ENCODE measurements at places on chromosomes 4 and X.

- DNase-seq, result no peak
These were observed 27.3 kb upstream of the CHRNA9 start for GRCh38 chr4:40307627-40308497.

DNA sequence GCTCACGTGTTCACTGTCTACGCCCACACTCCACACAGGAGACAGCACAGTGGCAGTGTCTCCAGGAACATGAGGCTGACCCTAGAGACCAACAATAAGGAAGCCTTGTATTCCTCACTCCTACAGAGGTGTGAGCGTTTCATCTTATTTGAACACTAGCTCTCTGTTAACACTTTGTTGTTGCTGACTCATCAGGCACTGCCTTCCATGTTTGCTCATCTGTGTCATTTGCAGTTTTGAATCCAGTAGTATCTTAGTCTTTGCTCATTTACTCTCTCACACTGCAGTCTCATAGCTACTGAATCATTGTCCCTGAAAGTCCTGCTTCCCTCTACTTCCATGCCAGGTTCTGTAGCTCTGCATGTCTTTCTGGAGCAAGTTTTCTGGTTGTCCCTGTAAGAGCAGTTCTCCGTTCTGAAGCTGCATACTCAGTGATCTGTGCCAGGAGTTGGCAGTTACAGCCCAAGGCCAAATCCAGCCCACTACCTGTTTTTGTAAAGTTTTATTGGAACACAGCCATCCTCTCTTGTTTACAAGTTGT, 80.3 kb upstream of the DCLK2 start:
- DNase-seq, result no peak

GRCh38 chr4:168528131-168528949, 31.5 kb downstream of the PALLD start:
- no peak for DNase-seq

- no peak for DNase-seq
These were observed 7.3 kb upstream of the MAGEE1 start for GRCh38 chrX:76420237-76420636.

GRCh38 chr4:6912441-6912840, 2.8 kb downstream of the TBC1D14 start:
- no peak for DNase-seq

- DNase-seq, result no peak
These were observed 11.0 kb downstream of the GRIA2 start for GRCh38 chr4:157231525-157231924.

DNA sequence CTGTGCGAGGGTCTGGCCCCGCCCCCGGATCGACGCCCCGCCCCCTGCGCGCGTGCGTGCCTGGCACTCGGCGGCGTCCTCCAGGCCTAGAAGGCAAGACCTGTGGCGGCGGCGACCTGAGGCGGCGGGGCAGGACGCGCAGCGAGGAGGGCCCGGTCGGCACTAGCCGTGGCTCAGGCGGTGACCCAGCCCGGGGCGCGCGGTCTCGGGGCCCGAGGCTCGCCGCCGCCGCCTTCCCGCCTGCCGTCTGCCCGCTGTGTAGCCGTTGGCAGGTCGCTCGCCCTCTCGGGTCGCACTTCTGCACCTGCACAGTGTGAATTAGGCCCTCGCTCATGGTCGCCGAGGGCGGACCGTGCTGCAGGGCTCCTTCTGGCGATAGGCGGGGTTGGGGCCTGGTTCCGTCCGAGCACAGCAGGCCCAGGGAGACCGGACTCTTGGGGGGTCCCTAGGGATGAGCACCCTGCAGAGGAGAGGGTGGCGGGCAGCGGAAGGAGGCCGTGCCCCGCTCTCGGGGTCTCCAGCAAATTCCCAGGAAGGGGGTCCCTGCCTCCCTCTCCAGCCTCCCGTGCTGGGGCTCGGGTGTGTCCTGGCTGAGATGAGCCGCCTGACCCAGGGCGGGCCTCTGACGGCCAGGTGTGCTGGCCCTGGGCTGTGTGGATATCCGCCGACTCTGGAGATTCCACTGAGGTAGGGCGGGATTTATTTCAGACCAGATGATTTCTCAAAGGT, 557 bp upstream of the FAM53A start:
- no peak for DNase-seq

DNA sequence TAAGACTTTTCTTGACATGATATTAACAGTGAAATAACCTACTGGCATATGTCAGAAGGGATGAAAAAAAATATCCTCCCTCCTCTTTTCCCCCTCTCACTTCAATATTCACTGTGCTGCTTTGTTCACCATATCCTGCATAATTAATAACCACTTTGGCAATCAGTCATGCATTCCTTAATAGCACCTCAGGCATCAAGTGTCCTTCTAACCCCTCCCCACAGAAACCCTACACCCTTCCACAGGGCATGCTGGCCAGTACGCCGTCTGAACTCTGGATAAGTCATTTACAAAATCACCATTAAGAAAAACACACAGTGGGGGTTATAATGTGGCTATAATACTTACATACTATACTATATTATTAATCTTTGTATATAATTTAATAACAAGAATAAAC, 165.9 kb downstream of the PDGFC start:
- DNase-seq, result no peak

DNA sequence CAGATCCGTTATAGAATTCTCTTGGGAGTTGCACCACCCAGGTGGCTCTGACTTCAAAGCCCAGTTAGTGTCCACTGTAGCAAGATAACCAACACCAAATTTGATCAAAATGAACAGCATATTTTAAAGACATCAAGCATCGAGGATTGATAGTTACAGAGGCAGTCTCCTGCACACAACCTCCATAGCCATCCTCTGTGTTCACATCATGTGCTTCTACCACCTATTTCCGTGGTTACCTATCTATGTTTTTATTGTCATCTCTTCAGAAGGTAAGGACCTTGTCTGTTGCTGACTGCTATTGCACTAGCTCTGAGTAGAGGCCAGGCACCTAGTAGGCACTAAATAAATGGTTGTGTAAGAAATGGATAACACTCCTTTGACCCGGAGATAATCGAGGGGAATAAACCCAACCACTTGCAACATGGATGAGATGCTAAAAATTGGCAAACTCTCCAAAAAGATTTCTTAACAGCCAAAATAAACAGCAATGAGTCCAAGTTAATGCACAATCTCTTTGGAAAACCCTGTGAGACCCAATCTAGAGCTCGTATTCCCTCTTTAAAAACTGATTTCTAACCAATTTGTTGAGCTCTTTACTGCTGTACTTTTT, 14.7 kb upstream of the C1QTNF7 start:
- no peak for DNase-seq

DNA sequence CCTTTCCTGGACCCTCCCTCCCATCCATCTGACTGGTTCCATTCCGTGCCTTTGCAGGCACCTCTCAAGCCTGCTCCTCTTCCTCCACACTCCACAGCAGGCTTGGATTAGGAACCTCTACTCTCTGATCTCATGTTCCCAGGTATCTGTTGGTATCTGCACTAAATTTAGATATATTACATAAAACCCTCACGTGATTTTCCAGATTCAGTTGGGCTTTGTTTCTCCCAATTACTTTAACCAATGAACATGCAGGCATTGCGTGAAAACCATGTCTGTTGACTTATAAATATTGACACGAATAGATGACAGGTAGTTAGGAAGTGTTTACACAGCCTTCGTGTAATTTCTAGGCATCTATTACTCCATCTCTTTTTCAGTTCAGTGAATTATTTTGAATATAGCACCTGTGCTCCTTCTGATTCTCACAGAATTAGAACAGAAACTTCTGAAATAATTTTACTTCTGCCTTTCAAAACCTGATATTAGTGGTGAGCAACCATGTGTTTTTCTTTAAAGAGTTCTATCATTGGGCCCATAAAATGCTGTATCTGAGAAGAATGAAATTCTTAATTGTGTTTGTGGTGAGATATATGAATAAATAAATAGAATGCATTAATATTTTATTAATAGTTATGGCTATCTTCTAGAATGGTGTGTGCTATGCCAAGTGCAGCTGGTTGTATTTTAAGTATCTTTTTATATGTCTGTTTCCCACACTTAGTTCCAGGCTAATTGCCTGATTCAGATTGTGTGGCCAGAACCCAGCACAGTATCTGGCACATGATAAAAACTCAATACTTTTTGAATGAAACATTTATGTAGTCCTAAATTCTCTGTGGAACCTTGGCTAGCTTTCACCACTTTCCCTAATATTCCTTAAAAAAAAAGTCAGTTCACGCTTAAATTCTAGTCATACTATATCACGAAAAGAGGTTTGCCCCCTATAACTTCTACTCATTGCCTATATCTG, 304.8 kb downstream of the QDPR start:
- no peak for DNase-seq

DNA sequence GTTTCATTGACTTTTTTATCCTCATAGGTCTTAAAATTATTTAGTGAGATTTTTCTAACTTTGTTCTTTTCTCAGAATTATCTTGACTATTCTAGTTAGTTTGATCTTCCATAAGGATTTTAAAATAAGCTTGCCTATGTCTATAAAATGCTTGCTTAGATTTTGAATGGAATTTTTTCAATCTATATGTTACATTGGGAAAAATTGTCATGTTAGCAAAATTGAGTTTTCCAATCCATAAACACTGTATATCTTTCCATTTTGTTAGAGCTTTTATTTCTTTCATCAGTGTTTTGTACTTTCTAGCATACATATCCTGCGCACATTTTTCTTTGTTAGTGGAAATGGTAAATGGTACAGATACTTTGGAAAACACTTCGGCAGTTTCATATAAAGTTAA, 312.9 kb downstream of the PDHA2 start:
- DNase-seq, result no peak

GRCh38 chr4:6851962-6852361, 57.7 kb upstream of the TBC1D14 start:
- no peak for DNase-seq

- no peak for DNase-seq
These were observed at the start of gene PCDH7 for GRCh38 chr4:30720021-30720660. Gene PCDH7, plus strand, starts transcription at chr4:30720369. Its CDS starts 1,054 bp downstream, at chr4:30721423.

DNA sequence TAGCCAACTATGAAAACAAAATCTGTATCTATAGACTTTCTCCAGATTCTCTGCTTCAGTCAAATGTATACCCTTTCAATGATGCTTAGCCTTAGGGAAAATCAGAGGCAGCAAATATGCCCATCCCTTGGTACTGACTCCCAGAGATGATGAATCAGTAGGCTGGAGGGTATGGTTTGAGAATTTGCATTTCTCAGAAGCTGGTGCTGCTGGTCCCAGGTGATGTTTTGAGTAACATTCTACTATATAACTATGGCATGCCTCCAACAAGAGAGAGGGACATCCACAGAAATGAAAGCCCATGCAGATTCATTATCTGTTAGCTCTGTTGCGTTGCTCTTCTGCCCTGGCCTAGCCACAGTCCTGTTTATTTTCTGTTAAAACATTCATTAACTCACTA, 13.6 kb downstream of the TNIP3 start:
- DNase-seq, result no peak

DNA sequence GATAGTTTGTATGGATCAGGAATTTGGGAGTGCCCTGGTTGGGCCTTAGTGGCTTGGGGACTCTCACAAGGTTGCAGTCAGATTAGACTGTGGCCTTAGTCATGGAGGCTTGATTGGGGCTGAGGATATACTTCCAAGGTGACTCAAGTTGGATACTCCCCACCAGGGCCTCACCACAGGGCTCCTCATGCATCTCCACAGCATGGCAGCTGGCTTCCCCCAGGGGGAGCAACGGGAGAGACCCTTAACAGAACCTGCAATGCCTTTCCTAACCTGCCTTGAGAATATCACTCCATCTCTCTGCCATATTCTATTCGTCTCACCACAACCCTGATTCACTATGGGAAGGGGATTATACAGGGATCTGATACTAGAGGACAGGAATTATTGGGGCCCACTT, 161.9 kb downstream of the RELL1 start:
- no peak for DNase-seq

DNA sequence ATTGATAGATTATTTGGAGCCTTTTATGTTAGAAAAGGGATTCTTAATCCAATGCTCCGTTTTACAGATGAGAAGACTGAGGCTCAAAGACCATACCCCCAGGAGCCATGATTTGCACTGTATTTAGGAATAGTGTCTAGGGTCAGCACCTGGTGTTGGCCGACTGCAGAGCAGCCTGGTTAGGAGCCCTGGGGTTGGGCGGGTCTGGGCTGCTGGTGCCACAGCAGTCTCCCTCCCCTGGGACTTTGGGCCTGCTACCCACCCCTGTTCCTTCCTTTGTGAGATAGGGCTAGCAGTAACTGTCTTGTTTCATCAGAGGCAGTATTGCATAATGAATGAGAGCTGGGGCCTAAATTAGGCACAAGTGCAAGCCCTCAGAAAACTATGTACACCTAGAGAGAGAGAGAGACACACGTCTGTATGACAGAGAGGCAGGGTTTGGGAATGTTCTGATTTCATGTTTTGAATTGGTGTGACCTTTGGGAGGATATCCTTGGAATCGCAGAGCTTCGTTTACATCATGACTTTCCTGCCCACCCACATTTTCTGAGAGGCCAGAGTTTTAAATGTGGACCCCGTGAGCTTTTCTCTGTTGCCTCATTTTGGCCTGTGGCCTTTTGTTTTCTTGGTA, 111.7 kb downstream of the PTTG2 start:
- no peak for DNase-seq

DNA sequence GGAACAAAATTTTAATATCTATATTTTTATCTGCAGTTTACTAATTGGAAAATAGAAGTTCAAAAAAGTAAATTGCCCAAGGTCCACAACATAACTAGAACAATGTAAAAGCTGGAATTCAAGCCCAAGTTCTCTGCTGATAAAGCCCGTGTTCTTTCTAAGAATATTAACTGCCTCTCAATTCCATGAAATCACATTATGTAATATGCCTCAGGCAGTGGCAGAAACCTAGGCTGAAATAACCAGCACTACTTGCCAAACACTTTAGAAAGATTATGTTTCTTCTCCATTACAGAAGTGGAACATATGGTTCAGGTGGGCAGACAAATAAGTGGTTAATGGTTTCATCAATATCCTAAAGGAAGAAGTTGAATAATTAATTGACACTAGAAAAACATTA, 56.7 kb upstream of the ADGRL3 start:
- DNase-seq, result no peak

GRCh38 chr4:15894921-15895916, 43.3 kb downstream of the FGFBP1 start:
- no peak for DNase-seq

DNA sequence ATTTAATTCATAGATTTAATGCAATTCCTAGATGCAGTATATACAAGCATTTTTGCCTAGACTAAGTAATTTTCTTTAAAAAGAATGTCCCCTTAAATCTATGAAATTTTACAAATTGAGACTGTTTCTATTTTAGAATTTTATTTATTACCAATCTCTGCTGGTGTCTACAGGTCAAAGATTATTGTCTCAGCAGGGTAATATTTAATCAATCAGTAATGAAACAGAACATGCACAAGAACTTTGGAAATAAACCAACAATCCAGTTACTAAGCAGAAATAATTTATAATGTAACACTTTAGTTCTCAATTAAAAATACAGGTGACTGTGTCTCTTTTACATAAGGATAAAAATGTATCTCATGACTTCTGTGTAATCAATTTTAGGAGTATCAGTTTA, 266.2 kb downstream of the PPP3CA start:
- DNase-seq, result no peak
